ENCODE measurements at places on chromosomes 16 and 17.

DNA sequence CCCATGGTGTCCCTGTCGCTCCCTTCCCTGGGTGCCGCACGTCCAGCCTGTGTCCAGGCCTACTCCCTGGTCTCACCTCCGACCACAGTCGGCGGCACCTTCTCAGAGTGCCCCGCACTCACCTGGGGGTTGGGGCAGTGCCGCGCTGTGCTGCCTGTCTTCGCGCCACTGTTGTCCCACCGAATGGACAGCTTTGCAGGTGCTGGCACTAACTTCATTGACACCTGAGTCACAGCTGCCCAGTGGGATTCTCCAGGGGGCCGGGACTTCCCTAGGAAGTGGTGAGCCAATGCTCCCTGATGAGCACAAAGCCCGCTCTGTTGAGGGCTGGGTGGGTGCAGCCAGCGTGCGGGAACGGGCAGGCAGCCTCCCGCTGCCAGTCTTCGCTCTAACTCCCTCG, 24.3 kb upstream of the DBNDD1 start:
- DNase-seq = no peak

- DNase-seq = no peak
Observed at GRCh38 chr17:1031711-1032110, 34.8 kb downstream of the TIMM22 start.

DNA sequence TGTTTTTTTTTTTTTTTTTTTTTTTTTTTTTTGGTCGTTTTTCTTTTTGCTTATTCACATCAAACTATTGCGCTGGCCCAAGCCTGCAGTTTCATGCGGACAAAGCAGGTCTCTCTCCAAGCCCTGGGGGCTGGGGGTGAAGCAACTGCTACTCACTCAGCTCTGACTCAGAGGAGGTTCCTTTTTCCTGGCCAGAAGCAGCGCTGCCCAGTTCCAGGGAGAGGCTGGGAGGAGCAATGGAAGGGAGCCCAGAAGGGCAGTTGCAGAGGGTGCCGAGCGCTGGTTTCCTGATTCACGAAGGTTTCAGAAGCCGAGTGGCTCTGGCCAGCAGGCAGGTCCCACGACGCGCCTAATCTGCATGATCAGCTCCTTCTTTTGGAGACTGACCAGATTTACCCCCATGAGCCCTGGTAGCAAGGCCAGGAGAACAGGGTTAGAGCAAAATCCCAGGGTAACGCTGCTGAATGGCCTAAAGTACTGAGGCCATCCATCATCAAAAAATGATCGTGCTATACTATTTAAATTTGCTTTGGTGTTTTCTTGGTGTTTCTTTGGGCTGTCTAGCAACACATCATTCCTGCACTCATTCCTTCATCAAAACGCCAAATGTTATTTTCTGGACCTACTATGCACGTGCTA, 144.7 kb upstream of the SOX9 start:
- DNase-seq = no peak

- peak; percentile 17 for DNase-seq
Observed at GRCh38 chr16:11050944-11051343, 106.6 kb downstream of the CLEC16A start.

GRCh38 chr16:50864386-50864785, 122.5 kb downstream of the CYLD start:
- no peak for DNase-seq

DNA sequence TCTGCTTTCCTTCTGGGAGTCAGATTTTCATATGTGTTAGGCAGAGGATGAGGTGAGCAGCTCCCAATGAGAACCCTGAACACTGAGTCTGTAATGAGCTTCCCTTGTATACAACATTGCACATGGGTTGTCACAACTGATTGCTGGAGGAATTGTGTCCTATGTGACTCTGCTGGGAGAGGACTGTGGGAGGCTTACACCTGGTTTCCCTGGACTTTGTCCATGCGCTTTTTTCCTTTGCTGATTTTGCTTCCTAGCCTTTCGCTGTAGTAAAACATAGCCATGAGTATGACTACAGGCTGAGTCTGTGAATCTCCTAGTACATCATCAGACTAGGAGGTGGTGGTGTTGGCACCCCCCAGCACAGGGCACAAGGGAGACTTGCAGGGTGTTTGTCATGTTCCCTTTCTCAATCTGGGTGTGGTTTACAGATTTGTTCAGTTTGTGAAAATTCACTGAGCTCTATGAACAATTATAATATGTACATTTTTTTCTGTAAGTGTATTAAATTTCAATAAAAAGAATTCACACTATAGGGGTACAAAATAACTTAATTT, 1.7 kb upstream of the PLK1 start:
- no peak for DNase-seq

DNA sequence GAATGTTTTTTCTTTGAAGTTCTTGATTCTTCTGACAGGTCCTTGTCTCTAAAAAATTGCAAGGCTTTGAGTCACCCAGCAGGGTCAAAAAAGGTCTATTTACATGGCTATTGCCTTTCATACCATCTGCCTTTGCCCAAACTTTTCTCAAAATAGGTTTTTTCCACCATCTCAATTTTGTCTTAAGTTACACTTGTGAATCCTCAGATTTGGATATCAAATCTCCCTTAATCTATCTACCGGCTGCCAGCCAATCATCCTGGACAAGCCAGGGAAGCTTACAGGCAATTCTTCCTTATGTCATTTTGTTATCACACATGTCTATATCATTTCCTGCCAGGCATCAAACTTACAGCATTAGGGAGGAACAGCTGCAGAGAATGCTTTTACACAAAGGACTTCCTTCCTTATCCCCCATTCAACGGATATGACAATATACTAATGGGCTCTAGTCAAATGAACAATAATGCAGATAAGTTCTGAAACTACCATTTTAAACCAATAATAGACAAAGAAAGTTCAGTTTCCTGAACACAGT, 104.1 kb upstream of the CORO6 start:
- DNase-seq = no peak

DNA sequence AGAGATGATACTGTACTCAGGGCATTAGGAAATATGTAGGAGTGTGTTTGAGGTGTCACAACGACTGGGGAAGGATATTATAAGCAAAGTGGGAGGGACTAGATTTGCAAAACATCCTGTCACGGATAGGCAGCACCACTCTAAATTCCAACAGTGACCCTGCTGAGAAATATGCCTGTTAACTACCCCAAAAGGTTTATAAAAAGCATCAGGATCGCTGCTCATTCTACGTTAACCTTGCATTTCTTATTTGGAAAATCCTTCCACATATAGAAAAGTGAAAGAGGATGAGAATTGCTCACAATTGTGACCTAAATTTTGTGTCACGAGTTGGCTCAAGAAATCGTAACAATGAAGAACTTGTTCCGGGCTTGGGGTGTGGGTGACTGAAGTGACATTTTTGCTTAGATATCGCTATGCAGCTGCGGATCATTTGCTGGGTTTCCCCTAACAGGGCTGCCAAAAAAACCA, 51.6 kb downstream of the N4BP1 start:
- DNase-seq = no peak

DNA sequence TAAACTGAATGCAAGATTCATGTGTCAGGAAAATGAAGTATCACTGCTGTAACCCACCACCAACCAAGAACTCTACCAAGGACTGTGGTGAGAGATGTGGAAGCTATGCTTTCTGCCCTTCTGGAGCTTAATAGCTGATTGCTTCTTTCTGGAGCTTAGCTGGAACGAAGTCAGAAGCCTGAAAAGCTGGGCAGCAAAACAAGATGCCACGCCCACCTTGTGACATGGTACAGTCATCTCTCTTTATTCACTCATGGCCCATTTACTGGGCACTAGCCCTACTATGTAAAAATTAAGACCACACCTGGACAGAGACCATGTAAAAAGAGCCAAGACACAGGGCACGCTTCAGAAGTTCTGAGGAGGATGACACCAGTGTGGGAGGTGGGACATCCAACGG, 48.1 kb downstream of the TEX2 start:
- DNase-seq = no peak

GRCh38 chr17:55706808-55707773, 15.6 kb downstream of the TMEM100 start:
- no peak for DNase-seq

DNA sequence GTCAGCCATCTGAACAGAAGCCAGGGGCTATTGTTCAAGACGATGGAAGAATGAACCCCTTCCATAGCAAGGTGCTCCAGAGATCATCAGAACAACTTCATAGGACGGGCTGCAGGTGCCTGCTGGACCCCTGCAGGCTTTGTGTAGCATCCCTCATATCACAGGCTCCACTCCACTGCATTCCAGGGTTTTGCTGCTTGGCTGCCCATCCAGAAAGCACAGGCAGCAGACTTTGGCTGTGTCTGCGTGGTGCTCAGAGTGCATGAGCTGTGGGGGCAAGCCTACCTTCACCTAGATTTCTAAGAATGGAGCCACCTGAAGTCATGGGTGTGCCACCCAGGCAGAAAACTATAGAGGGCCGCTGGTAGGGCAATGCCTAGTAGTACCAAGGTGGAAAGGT, 93.9 kb upstream of the NLRP1 start:
- no peak for DNase-seq

- DNase-seq = no peak
Observed at GRCh38 chr16:51035711-51036110, 115.4 kb downstream of the SALL1 start.

GRCh38 chr17:36036235-36036634, 18.5 kb upstream of the CCL23 start:
- no peak for DNase-seq

DNA sequence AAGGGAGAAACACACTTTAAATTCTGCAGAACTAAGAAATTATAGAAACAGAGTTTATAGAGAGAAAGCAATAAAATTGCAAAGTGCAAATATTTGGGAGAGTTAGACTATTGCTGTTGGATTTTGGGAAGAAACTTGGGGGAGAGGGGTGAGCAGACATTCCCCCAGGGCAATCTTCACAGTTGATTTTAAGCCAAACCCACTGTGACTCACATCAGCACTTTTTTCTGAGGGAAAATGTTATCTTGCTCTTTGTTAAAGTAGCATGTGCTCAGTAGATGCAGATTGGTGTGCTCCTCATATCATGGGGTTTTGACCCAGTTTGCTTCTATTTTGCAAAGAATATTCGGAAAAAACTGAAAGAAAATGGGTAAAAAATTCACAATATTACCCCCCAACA, 367.6 kb downstream of the CDH11 start:
- no peak for DNase-seq

DNA sequence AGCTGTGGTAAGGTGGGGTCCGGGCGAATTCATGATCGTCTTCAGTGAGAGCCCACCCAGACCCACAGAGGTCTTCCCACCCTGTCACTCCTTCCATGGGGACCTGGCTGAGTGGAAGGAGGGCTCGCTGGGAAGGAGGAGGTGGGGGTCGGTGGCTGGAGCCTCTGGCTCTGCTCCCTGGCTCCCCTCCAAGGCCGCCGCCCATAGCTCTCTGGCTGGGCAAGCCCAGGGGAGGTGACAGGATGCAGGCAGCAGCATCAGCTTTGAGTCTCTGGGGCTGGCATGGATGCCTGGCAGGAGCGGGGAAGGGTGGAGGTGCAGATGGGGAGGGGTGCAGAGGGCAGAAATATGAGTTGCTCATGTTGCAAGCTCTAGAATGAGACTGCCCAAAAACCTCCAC, 147.0 kb downstream of the ENGASE start:
- no peak for DNase-seq

DNA sequence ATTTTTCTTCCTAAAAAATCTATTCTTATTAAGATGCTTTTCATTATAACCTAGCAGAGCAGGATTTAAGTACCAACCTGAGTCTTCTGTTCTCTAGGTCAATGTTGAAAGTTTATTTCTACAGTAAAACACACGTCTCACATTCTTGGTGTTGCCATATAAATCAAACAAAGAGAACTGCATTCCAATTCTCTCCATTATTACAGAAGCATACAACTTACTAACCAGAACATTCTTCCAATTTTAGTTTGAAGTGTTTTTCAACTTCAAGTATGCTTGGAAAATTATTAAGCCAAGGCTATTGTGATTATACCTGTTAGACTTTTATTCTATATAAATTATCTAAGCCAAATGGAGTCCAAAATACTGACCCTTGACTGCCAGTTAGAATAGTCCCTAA, 110.4 kb upstream of the PMFBP1 start:
- DNase-seq = no peak

DNA sequence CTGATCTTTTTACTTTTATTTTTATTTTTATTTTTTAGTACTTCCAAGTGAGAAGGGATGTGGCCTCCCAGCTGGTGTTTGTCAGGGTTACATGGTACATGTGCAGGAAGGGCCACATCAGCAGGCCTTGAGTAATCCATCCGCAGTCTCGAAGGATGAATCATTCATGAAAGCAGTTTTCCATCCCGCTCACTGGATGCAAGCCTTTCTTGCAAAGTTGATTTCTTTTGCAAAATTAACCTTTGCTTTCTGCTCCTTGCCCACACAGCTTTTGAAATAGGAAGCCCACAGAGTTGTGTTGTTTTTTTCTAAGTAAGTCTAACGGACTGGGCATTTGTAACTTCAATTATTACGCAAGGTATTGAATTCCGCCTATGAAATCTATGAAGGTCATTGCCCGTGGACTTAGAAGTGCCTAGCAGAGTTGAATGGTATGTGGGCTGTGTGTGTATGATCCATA, 157.4 kb downstream of the PRKCA start:
- DNase-seq = no peak

DNA sequence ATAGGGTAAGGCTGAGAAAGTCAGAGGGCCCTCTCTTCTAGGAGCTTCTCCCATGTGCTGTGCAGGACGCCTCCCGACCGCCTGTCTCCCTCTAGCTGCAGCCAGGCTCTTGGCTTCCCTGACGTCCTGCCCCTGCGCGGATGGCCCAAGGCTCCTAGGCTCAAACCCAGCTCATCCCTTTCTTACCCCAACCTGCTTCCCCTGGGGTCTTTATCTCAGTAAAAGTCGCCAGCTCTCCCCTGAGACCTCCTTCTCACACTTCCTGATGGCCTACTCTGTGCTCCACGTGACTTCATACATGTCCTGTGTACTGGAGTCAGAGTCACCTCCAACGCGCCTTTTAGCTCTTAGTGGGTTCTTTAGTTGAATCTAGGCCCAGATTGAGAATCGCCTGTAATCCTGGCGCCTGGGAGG, 1.1 kb upstream of the ZNF747 start:
- DNase-seq = peak; percentile 42

- DNase-seq = no peak
Observed at GRCh38 chr17:72662827-72663190, 429.7 kb downstream of the SLC39A11 start.

DNA sequence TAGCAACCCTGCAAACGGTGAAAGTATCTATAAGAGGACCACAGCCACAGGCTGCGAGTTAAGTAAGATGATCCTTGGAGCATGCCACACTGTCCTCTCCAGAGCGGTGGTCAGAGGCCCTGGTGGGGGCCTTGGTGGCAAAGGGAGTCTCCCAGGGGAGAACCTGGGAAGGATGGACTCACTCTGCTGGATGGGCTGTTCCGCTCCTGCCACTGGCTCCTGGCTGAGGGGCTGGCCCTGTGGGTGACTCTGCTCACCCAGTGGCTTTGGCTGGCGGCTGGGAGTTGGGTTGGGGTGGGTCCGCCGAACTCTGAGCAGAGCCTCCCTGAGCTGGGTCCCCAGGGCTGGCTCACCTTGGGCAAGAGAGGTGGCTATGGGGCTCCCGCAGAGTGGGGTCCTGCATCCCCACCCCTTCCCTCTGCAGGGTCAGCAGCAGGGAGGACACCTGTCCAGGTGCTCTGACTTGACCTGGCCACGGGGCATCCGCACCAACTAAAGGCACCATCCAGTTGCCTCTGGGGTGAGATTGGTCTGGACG, 7.3 kb downstream of the CDK5R1 start:
- no peak for DNase-seq

All from T-cell (primary cell).